ENCODE measurements at places on chromosomes 16 and 17.
A peak's percentile ranks its signal among the peaks of the same experiment; 100 is the strongest.

GRCh38 chr17:82531431-82531881 is 11.9 kb downstream of the FOXK2 start:
- DNase-seq = no peak

DNA sequence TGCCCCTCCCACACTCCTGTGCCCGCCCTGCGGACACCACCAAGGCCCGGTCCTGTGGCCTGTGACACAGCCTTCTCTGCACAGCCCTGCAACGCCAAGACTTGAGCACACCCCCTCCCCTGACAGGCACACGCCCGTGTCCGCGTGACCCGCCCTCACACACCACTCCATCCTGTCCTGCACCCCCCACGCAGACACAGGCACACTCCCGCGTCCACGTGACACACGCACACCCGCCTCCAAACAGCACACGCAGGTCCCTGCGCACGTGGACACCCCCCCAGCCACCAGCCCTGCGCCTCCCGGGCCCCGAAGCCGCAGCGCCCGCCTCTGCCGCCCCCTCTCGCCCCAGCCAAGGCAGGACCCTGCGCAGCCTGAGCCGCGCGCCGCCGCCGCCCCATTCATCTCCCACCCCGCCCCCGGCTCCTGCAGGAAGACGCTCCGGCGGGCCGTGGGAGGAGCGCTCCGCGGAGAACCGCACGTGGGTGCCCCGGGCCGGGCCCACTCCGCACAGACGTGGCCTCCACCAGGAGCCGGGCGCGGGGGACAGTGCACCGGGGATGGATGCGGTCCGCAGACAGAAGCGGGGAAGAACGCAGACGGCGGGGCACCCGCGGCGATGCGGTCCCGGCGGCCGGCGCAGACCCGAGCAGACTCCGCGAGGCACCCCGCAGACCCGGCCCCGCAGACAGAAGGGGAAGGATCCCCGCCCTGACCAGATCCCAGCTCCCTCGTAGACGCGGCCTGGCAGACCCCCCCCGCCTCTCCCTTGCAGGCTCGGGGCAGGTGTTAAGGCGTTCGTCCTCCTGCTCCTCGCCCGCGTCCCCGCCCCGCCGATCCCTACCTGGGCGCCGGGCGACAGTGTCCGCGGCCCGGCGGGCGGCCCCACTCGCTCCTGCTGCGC is 506 bp downstream of the CAMKK1 start:
- DNase-seq = peak; percentile 84

DNA sequence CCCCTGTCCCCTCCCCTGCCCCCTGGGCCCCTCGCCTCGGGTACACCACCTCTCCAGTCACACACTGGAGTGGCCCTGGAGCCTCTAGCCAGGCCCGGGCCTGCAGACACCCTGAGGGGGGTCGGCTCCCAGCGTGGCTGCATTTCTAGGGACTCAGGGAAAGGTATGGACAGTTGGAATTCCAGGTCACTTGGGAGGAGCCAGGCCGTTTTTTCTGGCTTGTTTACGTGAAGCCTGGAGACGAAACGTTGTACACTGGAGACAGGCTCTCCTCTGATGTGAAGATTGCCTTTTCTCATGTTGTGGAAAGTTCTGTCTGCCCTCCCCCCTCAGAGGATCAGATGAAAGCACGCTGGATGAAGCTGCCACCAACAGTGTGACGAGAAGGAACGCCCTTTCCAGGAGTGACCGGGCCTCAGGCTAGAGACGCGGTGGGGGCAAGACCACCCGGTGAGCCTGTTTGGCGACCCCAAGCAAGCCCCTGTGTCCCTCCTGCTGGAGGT is 4.0 kb upstream of the PPP1R27 start:
- DNase-seq = no peak

GRCh38 chr16:81014672-81015071 is 7.7 kb downstream of the CENPN start:
- no peak for DNase-seq

DNA sequence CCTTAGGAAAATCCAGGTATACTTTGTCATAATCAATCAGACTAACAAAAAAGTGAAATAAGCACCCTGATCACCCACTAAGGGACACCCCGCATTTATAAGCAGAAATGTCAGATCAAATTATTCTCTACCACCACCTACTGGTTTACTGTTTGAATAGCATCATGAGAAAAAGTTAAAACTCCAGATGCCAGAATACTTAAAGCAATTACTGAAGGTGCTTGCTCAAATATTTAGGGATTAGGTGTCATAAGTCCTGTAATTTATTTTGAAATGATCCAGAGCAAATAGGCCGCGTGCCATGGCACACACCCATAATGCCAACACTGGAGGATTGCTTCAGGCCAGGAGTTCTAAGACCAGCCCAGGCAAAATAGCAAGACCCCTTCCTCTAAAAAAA is 2.3 kb downstream of the TOP2A start:
- DNase-seq = peak; percentile 70

- no peak for DNase-seq
These were observed 27.9 kb upstream of the HYDIN start for GRCh38 chr16:71258372-71258771.

DNA sequence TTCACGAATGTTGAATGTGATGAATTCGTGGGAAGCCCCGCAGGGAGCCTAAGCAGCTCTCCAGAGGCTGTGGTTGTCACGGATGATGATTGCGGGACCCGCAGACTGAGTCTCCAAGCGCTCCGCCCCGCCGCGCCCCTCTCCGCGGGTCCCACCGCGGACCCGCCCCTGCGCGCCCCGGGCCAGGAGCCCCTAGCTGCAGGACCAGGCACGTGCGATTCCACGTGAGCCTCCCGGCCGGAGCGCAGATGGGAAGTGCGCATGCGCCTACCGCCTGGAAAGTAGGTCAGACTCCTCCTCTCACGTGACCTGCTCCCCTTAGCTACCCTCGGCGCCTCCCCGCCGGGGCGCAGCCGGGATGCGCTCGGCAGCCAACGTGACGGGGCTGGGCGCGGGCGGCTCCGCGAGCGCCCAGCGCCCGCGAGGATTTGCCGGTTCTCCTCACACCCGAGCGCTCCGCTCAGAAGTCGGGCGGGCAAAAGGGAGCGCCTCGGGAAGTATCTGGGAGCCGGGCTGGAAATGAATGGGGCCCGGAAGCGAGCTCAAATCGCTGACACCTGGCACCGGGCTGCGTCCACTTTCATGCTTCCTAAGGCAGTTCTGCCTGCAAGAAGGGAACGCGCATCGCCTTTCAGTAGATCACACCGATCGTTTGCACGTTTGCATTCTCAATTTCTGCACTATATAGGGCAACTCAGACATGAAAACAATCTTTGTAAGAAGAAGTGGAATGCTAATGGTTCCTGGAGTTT is 26.4 kb upstream of the HLF start:
- peak; percentile 92 for DNase-seq

GRCh38 chr17:77475016-77475976 is 334.5 kb downstream of the SEC14L1 start:
- DNase-seq = peak; percentile 72

GRCh38 chr16:57165483-57165882 is 20.4 kb downstream of the PSME3IP1 start:
- no peak for DNase-seq

GRCh38 chr17:61895391-61895790 is 32.1 kb upstream of the BRIP1 start:
- no peak for DNase-seq

- DNase-seq = no peak
These were observed 12.7 kb downstream of the SPNS2 start for GRCh38 chr17:4511199-4511932.

DNA sequence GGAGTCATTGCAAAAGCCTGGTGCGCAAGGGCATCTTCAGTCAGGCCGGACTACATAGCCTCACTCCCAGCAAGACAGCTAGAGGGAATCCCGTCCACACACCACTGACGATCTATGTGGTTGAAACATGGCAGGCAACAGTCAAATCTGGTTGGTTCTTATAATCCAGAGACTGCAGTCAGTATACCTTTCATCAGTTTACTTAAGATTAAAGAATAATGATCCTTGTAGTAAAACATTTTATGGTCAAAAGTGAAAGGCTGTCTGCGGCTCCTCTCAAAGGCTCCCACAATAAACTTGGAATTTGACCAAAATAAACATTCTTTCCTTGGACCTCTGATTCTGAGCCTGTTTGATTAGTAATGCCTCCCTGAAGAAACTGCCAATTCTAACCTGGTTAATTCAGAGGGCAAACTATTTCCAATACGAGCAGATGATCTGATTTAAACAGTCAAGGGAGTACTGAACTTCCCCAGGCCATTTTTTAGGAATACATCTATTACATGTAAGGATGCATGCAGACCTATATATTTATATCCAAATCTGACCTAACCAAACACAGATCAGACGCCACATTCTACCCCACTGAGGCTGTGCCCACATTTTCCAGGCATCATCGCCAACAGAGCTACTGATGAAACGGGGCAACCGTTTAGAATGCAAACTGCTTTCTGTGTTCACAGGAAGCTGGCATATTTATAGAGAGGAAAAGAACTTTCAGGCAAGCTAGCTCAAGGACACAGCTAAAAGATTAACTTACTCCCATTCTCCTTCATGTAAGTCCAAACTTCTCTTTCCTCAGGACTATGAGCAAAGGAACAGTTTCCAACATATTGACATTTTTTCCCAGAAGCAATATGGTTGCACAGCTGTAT is 15.3 kb upstream of the TXNDC11 start:
- DNase-seq = no peak

GRCh38 chr17:22512997-22513538 is 820.7 kb downstream of the KCNJ18 start:
- no peak for DNase-seq

- DNase-seq = no peak
These were observed 23.8 kb upstream of the NAGLU start for GRCh38 chr17:42512246-42512645.

GRCh38 chr17:66655861-66656260 is 179.1 kb upstream of the CACNG5 start:
- DNase-seq = no peak

DNA sequence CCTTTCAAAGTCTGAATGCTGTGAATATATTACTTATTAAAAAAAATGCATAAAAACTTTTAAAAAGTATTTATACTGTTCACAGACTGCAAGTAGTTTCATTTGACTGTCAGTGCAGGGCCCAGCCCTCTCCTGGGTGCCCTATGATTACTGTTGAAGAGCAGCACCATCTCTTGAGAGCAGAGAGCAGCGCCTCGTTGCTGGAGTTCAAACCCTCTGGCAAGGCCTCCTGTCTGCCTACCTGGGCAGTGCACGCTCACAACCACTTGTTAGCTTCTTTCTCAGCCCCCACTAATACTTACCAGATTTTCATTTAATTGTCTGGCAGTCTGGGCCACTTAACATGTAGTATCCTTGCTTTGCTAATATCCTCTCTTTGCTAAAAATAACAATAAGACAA is 233.4 kb downstream of the PHKB start:
- DNase-seq = no peak

- no peak for DNase-seq
These were observed 151.3 kb downstream of the C16orf95 start for GRCh38 chr16:87165885-87166284.

- DNase-seq = no peak
These were observed 48.6 kb downstream of the TNFRSF13B start for GRCh38 chr17:16923097-16923903.

- DNase-seq = no peak
These were observed 35.0 kb downstream of the GPT2 start for GRCh38 chr16:46918905-46919792.

DNA sequence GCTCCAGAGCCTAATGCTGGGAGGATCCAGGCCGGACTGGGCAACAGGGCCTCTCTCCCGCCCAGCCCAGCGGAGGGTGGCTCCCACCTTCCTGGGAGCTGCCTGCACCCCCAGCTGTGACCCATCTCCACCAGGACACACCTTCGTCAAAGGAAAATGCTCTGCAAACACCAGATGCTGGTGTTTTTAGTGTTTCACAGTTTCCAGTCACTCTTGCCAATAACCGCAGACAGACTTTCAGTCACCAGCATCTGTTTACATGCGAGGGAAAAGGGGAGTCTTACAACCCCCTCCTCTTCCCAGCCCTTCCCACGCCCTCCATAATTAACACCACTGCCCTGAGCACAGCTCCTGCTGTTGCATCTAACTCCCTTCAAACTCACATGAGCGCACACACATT is 25.3 kb downstream of the KLHDC4 start:
- DNase-seq = no peak

DNA sequence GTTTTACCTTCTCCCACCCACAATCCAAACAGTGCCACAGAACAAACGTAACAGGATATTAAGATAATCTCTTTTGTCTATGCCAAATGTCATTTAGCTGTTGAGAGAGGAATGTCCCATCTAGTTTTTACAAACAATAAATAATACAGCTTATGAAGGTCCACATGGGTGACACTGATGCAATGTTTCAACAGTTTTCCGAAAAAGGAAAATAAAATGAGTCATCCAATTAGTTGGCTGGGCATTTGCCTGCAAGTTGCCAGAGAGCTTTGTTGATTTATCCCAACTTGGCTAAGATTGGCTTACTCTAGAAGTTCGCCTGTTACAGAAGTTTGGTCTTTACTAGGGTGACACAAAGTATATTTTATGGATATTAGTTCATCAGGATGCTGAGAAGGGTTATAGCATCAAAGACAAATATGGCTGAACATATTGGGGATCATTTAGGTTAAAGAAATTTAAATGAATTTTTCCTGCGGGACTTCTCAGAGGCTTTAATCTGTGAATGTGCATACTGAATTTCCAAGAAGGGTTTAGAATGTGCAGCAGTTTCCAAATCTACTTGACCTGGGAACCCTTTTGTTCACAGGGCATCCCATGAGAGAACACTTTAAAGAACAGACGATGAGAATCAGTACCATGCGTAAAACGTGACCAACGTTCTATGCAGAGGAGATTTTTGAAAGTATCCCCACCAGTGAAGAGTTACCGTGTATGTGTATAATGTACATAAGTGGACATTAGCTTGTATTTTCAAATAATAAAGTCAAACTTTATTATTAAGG is 73.1 kb downstream of the CDH13 start:
- DNase-seq = no peak

DNA sequence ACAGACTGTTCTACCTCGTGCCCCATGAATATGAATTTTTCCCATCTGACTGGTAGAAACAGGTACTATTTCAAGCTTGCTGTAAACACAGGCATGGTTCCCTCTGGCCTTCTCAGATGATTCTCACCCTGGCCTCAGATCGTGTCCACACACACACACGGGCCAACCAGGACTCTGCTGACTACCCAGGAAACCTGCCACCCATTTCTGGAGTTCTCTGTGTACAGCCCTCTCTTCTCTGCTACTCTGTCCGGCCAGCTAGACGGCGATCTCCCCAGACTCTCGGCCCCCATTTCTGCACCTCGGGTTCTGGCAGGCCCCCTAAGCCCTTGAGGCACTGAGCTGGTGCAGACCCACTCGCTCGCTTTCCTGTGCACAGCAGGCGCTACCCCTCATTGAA is 31.2 kb downstream of the RPA1 start:
- no peak for DNase-seq

DNA sequence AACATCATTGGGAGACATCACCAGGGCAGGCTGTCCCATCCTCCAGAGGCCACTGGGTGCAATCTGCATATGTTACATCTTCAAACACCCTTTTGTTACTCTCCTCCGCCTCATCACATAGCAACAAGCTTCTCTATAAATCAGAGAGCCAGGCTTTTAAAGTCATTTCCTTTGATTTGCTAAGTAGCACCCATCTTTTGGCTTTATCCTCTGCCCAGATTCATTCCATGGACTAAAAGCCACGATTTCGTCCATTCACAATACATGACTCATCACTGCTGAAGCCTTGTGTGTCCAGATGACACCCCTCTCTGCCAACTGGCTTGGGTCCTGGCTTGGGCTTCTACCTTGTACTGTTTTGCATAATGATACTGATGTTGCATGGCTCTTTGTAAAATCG is 2.0 kb upstream of the KRT38 start:
- no peak for DNase-seq

- no peak for DNase-seq
These were observed 9.3 kb downstream of the SSTR5 start for GRCh38 chr16:1081734-1082265.

GRCh38 chr16:12646098-12646489 is 157.6 kb downstream of the CPPED1 start:
- no peak for DNase-seq

Measured in CD4-positive, alpha-beta T cell treated with Interleukin-10 for 1 hour (primary cell).